ENCODE measurements at places on chromosomes 2 and 18.

- no peak for DNase-seq
Observed at GRCh38 chr2:186841940-186842339, 7.0 kb downstream of the ZSWIM2 start.

DNA sequence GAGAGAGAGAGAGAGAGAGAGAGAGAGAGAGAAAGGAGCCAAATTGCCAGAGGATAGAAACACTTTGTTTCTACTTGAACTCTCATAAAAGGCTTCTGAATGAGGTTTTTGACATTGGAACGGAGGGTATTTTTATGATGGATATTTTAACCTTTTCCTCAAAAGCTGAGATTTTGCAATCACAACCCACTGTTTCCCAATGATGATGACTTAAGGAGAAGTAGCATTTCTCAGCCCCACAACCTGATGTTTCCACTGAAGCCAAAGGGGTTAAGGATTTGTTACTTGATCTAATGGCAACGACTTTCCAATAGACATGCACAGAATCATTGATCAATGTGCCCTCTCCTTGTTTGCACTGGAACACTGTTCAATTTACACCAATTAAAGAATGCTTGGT lies 67.1 kb upstream of the POU3F3 start:
- DNase-seq: no peak

DNA sequence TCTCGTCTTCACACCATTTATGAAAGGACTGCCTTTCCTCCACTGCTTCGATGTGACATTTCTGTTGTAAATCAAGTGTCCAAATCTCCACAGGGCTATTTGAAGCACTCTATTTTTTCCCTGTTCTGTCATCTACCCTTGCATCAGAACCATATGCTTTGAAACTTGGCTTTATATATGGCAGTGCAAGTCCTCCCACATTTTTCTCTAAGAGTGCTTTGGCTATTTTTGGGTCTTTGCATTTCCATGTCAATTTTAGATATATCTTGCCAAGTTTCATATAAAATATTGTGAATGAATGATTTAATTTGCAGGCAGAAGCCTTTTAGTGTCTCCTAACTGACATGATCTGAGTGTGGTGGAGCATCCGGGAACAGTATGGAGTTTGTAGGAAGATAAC lies 37.8 kb upstream of the CBLN2 start:
- DNase-seq: no peak

- DNase-seq: no peak
Observed at GRCh38 chr2:1807167-1807566, 62.9 kb upstream of the PXDN start.

- DNase-seq: no peak
Observed at GRCh38 chr2:169222665-169223064, 139.7 kb downstream of the LRP2 start.

GRCh38 chr2:37143974-37144373 lies 12.8 kb downstream of the EIF2AK2 start:
- DNase-seq: no peak

DNA sequence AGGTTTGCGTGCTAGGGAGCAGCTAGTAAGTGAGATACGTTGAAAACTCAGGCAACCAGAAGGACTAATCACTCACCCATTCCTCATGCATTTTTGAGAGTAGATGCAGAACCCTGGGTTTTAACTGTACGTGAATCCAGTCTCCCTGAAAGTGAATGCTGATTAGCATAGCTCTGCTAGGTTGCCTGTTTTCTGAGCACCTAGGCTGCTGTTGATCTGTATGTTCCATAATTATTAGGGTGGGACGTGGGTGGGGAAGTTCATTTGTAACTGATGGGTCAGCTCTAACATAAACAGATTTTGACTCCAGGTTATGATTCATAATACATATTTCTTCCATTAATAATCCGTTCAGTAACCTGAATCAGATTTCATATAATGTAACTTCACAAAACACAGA lies 379.0 kb upstream of the FANCL start:
- no peak for DNase-seq

DNA sequence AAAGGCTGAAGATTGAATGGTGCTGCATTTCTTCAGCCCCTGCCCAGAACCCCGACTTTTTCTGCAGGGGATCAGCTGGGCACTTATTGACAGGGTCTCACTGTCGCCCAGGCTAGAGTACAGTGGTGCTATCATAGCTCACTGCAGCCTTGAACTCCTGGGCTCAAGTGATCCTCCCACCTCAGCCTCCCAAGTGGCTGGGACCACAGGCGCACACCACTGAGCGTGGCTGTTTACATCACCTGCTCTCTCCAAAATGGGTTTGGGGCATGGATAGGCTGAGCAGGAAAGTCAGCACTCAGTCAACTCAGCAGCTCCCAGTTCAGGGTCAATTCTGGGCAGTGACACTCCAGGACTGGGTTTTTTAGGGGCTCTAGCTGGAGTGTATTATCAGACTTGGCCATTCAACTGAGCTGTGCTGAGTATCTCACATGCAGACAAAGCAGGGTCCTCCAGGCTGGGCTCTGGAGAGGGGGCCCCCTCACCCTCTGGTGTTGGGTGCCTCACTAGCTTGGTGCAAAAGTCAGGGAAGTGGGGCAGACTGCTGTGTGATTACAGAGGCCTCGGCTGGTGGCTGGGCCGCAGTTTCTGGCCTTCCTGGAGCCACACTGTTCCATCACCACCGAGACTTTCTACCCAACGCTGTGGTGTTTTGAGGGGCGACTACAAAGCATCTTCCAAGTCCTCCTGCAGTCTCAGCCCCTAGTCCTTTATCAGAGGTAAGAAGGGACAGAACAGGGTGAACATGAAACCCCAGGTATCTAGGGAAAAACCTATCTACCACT lies 4.5 kb downstream of the ABHD1 start:
- no peak for DNase-seq

- no peak for DNase-seq
Observed at GRCh38 chr2:56077359-56077915, 106.4 kb upstream of the CCDC85A start.

DNA sequence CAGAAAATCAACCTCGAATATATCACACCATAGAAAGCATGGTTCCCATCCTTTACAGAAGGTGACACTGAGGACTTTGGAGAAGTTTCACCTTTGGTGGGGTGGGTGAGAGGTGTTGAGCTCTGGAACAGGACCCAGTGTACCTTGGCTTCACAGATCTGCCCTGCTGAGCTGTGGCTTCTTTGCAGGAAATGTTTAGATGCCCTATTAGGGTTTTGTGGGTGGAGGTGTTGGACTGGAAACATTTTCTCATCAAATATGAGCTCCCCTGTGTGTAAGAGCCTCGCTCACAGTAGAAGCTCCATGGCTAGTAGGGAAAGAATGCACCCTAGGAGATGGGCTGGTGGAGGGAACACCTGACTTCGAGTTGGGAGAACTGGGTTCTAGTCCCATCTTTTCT lies 55.6 kb downstream of the RPL37A start:
- DNase-seq: no peak

DNA sequence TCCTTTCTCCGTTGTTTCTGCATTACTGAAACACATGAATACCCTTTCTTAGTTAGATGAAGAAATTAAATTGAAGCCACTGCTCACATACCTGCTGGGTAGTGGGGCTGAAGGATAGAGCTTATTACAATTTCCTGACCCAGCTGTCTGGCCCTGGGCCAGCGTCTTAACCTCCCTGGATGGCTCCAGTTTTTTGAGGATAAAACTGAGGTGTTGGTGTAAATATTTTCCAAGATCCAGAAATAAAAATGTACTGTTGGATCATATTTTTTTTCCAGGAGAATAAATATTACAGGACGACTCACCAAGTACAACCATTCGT lies 3.5 kb downstream of the RNF144A start:
- DNase-seq: no peak

GRCh38 chr18:25568986-25569385 lies 217.0 kb upstream of the ZNF521 start:
- no peak for DNase-seq

- no peak for DNase-seq
Observed at GRCh38 chr2:83899271-83899670, 559.8 kb downstream of the SUCLG1 start.

DNA sequence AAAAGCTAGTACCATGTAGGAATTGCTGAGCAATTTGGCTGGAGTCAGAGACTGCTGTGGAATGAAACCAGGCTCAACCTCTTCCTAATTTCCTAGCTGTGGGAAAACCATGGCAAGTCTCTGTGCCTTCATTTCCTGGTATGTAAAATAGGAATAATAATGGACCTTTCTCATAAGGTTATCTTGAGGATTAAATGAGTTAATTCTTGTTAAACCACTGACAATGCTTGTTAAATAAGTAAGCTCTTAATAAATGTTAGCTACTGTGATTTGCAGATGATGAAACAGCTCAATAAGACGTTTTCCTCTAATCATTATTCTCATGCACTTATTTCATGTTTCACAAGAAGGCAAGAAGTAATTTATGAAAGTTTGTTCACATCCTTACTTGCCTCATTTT lies 346.7 kb downstream of the RND3 start:
- DNase-seq: no peak

DNA sequence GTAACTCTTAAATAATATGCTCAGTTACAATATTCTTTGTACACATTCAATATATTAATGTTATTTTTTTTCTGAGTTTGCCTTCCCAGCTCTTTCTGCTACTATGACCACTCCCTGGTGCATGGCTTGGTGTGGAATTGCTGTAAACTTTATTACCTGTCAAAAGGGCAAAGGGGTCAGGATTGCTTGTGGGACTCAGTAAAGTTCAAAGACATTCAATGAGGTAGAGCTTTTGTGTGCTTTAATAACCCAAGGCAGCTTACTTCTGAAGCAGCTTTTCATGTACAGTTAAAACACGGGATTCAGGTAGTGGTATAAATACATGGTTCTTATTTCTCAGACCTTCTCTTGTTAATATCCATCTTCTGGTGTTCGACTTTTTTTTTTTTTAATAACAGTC lies 132.8 kb downstream of the MEIS1 start:
- no peak for DNase-seq

GRCh38 chr2:7281231-7282201 lies 364.3 kb downstream of the RNF144A start:
- DNase-seq: no peak

GRCh38 chr2:118672571-118673158 lies 174.8 kb downstream of the EN1 start:
- no peak for DNase-seq

GRCh38 chr2:170276056-170276455 lies 98.1 kb downstream of the MYO3B start:
- no peak for DNase-seq

DNA sequence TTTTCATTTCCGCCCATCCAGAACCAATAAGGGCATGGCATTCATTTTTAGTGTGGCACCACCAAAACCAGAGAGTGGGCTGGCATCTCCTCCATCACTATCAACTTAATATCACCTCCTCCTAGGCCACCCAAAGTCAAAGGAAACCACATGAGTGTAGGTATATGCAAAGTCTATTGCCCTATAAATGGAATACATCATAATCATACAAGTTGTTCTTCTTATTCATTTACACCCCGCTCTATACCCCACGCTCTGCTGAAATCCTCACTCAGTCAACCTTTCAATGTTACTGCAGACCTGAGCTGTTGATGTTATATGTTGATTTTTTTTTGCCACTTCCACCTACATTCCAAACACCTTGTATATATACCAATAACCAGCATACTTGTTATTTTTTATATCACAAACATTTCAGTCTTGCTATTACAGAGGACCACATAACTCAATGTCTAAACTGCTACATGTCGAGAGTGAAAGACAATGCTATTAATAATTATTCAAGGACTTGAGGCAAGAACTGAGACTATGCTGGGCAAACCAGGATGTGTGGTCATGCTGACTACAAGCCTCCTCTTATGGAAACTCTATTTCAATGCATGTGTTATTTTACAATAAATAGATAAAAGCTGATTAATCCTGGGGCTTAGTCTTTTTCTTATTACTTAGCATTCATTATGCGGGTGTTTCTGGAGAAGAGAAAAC lies 466.5 kb upstream of the ID2 start:
- DNase-seq: no peak

GRCh38 chr2:218438596-218438995 lies 19.7 kb downstream of the VIL1 start:
- DNase-seq: no peak

DNA sequence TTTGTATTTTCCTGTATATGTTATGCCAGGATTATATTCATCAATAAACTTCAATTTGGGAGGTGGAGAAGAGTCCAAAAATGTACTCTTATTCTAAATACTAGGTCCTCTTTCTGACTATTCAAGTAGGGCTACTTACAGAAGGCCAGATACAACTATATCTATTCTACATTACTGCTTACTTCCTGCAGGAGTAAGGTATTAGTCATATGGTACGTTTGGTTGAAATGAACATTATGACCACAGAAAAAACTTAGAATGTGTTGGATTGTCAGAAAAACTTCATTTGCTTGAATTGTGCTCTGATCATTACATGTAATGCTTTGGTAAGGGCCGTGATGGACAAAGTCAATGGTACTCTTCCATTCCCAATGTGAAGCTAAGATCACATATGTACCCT lies 35.0 kb downstream of the STAT4 start:
- no peak for DNase-seq

DNA sequence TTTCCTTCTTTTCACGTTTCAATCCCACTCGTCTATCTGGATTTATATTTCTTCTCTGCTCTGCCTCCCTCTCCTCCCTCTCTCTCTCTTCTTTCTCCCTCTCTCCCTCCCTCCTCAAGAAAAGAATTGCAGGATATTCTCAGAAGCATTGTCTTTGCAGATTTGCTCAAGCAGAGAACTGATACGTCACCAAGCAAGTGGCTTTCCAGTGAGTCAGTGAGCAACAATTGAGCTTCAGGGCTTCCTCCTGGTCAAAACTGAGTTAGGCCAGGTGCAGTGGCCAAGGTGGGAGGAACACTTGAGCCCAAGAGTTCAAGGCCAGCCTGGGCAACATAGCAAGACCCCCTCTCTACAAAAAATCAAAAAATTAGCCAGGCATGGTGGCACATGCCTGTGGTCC lies 151.1 kb downstream of the SMAD2 start:
- no peak for DNase-seq

- no peak for DNase-seq
Observed at GRCh38 chr2:104774631-104775030, 79.3 kb upstream of the POU3F3 start.

DNA sequence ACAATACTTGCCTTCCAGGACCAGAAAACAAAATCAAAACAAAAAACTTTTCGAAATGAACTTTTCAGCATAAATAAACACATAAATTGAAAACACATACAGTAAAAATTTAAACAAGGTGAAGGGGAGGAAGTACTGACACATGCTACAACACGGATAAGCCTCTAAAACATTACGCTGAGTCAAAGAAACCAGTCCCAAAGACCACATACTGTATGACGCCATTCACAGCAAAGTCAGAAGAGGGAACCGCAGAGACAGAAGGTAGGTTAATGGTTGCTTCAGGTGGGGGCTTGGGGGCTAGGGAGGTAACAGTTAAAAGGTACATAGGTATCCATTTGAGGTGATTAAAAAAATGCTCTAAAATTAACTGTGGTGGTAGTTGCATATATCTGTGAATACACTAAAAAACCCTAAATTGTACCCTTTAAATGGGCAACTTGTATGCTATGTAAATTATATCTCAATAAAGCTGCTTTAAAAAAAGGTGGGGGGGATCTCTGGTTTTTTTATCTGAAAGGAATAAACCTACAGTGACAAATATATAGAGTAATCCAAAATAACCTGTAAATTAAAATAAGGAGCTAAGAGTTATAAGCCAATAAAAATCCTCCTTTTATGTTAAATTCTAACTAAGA lies 7.1 kb downstream of the COX7A2L start:
- no peak for DNase-seq

- DNase-seq: no peak
Observed at GRCh38 chr2:224014336-224014735, 24.8 kb downstream of the SERPINE2 start.

- no peak for DNase-seq
Observed at GRCh38 chr2:63827749-63828148, 13.9 kb upstream of the UGP2 start.

Data from NCI-H510A (cell line).